Fibroblast of skin of left biceps (primary cell): ENCODE measurements at places on chromosomes 7 and 10.

DNA sequence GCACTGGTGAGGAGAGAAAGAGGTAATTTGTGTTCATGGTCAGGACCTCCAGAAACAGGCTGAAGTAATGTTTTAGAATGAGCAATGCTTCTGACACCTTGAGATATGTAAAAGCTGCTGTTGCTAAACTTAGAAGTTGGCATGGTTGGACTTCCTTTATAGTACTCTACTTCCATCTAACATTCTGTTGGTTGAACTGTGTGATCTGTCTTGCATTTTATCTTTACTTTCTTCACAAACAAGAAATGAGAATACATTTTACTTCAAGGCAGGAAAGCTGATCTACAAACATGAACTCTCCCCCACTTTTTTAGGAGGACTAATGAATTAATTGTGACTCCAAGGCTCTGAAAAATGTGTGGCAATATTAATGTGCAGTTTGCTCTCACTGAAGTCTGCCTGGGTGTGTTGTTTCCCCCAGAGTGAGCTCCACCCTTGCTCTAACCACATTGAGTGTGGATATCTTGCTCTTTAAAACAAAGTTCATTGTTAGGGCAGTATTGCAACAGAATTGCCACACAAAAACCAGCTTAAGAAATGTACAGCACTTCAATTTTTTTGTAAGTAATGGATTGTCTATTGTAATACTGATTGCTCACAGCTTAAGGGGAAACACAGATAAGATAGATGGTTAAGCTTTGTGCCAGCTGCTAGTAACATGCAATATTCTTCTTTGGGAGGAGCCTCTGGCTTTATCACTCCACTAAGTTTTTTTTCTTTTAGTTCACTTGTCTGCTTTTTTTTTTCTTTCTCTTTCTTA lies 69.0 kb downstream of the ADD3 start:
- peak; percentile 79 for DNase-seq

DNA sequence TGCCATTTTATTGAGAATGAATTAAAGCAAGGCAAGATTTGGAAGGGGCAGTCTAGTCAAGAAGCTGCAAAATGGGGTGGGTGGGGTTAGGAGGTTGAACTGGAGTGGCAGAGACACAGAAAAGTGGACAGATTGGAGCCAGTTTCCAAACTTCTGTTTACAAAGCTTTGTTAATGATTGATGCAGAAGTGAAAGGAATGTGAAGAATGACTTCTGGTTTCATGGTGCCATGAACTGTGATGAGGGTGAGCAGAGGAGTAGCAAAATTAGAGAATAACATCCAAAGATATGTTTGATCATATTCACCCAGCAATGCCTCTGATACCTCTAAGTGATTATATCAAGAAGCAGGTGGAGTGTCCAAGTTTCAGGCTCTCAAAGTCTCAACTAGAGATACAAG lies 1118.0 kb upstream of the C7orf33 start:
- DNase-seq = no peak

DNA sequence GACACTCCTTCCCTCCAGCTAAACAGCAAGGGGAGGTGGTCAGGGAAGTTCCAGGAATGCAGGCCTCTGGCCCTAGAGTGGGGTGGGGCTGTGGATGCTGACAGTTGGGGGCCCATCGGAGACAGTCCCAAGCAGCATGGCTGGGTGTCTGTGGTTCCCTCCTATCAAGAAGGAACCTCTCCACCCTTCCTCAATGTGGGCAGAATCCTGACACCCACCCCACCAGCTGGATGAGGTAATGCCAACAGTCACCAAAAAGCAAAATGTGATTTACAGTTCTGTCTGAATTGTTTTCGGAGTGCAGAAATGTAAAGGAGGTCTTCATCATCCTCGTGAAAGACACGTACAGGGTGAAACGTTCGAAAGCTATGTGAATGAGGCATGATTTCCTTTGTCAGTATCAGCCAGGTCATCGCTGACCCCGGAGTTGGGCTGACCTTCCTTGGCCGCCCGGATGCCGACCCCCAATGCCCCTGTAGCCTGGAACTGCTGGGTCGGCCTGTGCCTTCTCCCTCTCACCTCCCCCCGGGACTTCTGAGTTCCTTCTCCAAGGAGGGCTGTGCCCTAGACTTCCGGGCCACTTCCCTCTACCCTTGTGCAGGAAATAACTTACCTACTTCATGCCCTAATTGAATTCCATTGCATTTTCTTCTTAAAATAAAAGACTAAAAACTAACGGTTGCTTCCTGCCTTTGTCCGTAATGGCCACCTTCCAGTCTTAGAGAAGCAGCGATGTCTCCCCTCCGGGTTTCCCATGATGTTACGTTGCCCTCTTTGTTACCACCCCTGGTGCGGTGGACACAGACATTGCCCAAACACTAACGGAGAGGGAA lies 24.5 kb downstream of the FOXK1 start:
- DNase-seq = no peak

DNA sequence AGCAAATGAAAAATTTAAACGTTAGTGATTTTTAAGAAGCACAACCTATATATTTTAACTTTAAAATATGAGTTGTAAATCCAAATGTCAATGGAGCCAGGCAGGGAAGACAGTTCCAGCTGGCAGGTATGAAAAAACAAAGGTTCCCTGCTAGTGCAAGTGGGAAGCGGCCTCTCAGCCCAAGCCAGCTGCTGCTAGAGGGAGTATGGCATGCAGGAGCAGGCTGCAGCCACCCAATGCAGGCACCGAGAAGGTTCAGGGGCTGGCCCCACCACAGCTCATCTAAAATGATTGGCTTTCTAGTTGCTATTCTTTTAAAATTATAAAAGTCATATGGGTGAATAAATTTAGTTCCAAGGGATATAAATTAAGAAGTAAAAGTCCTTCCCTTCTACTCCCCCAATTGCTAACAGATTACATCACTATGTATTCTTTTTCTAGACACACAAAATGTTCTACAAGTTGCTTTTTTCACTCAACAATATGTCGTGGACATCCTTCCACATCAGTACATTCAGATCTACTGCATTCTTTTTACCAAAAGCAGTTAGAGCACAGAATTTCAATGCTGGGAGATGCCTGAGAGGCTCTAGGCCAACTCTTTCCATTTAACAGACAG lies 69.3 kb downstream of the SGMS1 start:
- DNase-seq = no peak

DNA sequence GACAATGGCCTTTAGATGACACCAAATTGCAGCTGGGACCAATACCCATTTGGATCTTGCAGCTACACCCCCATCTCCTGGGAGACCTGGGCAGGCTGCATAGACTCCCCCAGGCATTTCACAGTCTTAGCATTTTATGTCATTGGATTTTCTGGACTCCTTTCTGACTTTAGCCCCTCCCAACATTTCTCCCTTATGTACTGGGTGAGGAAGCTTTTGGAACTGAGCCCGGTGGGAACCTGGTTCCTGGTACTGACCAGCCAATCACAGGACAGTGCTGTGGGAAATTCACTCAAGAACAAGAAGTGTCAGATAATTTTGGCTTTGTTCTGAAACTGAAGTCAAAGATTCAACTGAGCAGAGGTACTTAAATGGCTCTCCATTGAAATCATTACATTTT lies 177.7 kb downstream of the ACTR3B start:
- no peak for DNase-seq

GRCh38 chr10:10222304-10222841 lies 795.3 kb upstream of the CELF2 start:
- peak; percentile 68 for DNase-seq

DNA sequence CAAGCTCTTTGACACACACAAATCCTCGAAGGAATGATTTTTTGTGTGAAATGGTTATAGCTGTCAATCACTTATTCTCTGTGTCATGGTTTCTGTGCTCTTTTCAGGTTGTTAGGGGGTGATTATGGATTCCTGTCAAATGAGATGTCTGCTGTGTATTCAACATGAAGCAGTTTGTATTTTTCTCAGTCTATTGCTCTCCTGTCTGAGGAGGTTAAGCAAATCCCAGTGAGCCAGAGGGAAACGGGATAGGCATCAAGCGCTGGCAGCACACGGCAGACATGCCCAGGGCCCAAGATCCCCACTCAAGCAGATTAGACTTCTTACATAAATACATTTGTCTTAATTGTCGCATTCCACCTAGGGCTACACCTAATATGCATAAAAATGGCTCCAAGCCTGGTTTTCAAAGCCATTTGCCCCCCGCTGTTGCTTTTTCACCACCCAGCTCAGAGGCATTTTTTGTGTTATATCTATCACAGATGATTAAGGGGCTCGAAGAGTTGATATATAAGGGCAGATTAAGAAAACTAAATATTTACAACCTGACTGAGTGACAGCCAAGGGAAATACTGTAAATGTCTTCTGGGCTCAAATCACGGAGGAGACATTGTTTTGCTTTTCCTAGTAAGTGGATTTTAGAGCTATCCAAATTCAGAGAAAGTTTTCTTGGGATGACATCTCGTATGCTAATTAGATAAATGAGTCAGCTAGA lies 192.7 kb upstream of the LRGUK start:
- no peak for DNase-seq

GRCh38 chr7:16867328-16867727 lies 14.5 kb downstream of the AGR3 start:
- no peak for DNase-seq

GRCh38 chr7:152336754-152337368 lies 98.9 kb downstream of the KMT2C start:
- no peak for DNase-seq

- DNase-seq = no peak
These were observed 2.5 kb upstream of the ODAD2 start for GRCh38 chr10:28001353-28001752.

DNA sequence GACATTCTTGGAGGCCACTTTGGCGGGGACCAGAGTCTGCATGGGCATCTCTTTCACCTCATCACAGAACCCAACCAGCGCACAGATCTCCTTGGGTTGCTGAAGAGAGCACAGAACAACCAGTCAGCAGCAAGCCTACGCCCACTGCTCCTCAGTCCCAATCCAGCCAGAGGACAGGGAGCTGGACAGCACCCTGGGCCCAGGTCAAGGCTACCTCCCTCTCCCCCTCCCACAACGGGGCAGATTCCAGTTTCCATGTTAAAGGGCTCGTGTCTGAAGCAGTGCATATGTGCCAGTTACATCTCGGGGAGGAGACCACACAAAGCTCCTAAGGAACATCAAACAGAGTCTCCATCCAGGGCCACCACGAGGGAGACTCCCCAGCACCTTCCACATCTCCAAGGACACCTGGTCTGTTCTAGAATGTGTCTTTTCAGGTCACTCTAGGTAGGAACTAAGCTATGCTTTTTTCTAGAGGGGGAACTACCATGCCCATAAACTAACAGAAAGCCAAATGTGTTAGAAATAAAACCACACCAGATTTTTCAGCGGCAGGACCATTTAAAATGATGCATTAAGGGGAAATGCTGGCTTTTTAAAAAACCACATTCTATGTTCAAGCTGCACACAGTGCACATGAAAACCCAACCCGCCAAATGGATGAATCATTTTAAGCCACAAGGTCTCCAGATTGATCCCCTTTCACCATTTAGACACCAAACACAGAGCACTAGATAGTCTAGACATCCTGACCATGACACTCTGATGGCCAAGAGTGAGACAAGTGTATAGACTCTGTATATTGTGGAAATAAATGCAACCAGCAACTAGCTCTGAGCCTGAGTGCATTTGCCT lies 28.9 kb downstream of the PSAP start:
- peak; percentile 17 for DNase-seq
